Activated T-helper 1 cell treated with anti-CD3 and anti-CD28 coated beads, Interleukin-2, amount 50 U/mL, for 16 hours (primary cell): ENCODE measurements at places on chromosomes 4 and X.

GRCh38 chr4:152014280-152014679, 253.5 kb upstream of the GATB start:
- DNase-seq = peak; percentile 10

DNA sequence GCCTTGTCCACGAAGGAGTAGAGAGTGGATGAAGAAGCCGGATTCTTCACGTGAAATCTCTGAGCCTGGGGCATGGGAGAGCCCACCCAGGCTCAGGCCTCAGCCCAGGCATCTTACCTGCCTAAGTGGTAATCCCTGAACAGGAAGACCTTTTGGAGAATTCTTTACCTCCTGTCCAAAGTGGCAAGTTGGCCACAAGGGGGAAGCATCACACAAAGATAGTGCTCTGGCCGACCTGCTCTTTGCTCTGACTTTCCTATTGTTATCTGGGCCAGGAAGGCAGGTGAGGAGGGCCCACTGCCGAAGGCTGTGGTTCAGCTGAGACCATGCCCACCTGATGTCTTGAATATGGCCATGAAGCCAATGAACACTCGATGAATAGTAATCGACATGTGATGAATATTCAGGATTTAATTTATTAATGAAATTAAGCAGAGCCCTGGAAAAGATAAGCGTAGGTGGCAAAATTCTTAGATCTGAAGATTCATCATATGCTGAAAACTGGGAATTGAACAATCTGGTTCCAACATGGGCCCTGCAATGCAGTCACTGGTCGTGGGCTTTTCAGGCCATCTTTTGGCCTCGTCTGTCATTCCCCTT, 93.8 kb downstream of the PDGFRA start:
- DNase-seq = no peak

DNA sequence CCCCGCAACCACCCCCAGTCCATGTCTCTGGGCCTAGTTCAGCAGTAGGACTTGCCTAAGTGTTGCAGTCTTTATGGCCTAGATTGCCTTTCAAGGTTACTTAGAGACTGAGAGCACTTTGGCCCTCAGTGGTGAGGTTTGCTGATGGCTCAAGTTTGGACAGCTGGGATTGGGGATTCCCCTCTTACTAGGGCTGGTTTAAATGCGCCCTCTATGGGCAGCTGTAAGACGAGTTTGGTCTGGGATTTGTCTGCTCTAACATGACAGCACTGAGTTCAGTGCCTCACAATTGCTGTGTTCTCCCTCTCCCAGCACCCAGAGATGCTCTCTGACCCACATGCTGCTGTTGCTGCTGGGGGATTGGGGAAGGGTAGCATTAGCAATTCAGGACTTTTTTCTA, 23.1 kb downstream of the DACH2 start:
- no peak for DNase-seq

DNA sequence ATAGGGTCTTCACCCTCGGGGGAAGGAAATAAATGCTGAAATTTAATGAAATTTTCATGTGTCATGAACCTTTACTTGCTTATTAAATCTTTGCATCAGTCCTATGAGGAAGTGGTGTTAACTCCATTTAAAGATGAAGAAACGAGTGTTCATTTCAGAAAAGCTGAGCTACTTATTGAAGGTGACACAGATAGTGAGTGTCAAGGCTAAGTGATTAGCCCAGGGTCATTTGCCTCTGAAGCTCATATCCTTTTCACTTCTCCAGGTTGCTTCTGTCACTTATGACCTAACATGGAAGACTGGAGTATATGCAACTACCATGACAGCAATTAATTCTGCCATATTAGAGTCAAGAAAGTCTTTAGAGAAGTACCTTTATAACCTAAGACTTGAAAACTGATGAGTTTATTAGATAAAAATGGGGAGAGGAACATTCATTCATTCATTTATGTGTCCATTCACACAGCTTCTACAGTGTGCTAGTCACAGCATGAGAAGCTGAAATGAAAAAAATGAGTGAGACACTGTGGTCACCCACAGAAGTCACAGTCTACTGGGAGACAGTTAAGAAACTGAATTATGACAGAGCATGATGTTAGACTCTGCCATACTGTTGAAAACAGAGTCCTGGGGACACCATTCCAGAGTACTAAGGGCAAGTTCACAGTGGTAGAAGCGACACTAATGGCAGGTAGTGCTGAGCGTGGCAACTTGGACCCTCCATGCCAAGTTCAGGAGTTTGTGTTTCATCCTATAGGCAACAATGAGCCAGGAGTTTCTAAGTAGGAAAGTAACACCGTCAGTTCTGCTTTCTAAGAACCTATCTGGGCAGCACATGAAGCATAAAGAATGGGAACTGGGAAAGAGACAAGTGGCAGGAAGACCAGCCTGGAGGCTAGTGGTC, 21.3 kb downstream of the ALPK1 start:
- DNase-seq = no peak

DNA sequence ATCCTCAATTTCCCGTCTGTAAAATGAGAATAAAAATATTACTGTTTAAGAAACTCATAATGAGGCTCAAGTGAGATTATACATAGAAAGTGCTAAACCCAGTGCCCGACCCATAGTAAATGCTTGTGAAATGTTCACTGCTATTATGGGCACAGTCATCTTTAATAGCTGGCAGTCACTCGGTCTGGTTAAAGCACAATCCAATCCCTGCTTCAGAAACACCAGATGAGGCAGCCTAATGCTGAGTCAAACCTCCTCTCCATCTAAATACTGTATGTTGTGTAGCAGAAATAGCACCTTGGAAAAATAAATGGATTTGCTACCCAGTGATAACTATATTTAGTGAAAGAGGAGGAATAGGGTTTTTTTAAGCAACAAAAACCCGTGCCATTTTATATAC, 14.5 kb downstream of the EVC2 start:
- DNase-seq = no peak

GRCh38 chr4:40626183-40626990, 3.3 kb downstream of the RBM47 start:
- DNase-seq = no peak

DNA sequence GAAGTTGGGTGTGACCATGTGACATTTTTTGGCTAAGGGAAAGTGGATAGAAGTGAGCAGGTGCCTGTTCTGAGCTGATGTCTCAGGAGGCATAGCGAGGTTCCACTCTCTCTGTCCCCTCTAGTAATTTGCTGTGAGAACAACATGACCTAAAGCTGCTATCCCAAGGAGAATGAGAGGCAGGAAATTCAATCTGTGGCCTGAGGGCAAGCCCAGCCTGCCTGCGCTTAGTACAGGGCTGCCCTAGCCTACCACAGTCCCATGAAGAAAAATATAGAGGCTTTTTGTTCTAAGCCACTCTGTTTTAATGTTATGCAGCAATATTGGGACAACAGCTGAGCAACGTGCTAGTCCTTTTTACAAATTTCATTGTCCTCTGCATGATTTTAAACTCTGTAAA, 193.1 kb downstream of the LDB2 start:
- DNase-seq = no peak

- no peak for DNase-seq
Measured at GRCh38 chrX:9940421-9940820, 26.7 kb upstream of the CLDN34 start.

DNA sequence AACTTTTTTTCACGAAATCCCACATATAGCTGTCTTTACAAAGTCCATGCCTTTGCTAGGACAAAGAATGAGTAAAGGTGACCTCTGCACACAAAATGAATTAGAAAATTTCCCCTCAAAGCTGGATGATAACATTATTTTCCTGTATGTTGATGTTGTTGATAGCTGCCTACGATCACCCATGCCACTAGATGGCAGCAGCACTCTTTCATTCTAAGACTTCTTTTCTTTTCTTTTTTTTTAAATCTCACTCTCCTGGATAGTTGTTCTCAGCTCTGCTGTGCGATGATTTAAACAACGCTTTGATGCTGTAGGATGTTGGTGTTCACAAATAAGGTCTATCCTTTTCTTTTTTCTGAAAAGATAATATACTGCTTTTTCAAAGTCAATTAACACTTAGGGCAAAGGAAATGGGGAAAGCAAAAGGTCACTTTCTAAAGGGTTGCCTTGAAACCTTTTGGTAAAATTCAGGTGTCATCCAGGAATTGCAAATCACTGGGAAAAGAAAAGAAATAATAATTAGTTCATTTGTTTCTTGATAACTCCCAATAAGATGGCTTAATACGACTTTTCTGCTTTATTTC, 266.8 kb downstream of the C4orf33 start:
- DNase-seq = no peak

DNA sequence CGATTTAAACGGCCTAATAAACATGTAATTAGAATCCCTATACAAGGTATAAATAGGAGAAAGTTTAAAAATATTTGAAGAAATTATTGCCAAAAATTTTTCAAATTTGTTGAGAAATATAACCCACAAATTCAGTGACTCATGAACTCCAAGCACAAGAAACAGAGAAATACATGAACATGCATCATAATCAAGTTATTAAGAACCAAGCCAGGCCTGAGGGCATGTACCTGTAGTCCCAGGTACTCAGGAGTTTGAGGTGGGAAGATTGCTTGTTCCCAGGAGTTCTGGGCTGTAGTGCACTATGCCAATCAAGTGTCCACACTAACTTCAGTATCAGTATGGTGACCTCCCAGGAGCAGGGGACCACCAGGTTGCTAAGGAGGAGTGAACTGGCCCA, 341.9 kb downstream of the CAMK2D start:
- DNase-seq = no peak

GRCh38 chrX:122046226-122046625, 998.8 kb downstream of the GLUD2 start:
- DNase-seq = no peak

GRCh38 chr4:38958453-38959190, 73.6 kb downstream of the TMEM156 start:
- DNase-seq = no peak

GRCh38 chr4:140300271-140300970, 73.0 kb upstream of the SCOC start:
- no peak for DNase-seq

DNA sequence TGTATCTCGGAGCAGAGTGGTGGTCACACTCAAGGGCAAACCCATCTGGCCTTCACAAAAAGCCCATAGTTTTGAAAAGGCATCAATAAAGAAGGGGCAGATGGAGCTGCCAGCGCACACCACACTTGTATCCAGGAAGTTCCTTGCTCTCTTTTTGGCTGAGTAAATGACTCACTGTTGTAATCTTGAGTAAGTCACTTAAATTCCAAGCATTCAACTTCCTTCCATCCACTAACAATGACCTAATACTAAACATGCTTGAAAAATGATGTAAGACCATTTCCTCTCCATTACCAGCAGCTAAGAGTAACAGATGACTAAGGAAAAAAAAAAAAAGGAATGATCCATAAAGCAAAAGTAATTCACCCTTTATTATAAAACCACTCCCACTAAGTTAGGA, 32.4 kb upstream of the MYOZ2 start:
- DNase-seq = no peak

DNA sequence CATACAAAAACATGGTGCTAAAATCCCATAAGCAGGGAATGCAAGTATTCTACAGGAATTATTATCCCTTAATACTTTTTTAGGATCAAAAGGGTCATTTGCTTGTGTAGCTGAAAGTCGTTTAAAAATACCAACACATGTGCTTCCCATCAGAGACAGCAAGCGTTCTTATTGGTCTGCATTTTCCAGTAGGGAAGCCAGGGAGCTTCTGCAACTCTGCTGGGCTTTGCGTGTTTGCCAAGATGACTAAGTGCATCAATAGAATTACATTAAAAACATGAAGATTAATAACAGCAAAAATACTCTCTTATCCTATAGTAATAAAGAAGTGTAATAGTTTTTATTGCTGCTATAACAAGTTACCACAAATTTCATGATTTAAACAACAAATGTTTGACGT, 111.2 kb downstream of the QDPR start:
- DNase-seq = no peak

- no peak for DNase-seq
Measured at GRCh38 chr4:25096981-25097443, 63.2 kb downstream of the SEPSECS start.

DNA sequence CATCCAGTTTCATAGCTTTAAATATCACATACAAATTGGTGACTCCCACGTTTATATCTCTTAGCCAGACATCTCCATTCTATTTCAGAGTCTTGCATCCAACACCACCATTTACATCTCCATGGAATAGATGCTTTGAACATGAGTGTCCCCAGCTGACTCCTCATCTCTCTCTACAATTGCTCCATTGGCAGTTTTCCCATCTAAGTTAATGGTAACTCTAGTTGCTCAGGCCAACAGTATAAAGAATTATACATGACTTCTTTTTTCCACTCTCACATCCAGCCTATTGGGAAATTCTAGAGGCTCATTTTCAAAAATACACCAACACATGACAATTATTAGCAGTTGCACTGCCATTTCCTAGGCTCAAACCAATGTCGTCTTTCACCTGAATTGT, 388.2 kb downstream of the STIM2 start:
- DNase-seq = no peak

GRCh38 chr4:118173956-118174725, 139.9 kb downstream of the NDST3 start:
- no peak for DNase-seq

- no peak for DNase-seq
Measured at GRCh38 chrX:110825972-110826371, 30.4 kb upstream of the CHRDL1 start.

DNA sequence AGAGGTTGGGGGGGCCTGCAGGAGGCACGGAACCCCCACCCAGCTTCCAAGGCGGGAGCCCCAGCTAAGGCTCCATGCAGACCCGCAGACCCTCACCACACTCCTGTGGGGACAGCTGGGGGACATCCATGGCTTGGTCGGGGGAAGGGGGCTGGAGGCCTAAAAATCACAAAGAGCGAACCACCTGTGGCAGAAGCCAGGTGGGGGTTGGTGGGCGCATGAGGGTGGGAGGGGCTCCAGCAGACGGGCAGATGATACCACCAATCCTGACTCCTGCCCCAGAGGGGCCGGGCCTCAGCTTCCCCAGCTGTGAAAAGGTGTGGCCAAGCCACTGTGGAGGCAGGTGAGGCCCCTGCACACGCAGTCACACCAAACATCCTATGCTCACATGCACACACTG, 111.6 kb downstream of the FAM53A start:
- no peak for DNase-seq

DNA sequence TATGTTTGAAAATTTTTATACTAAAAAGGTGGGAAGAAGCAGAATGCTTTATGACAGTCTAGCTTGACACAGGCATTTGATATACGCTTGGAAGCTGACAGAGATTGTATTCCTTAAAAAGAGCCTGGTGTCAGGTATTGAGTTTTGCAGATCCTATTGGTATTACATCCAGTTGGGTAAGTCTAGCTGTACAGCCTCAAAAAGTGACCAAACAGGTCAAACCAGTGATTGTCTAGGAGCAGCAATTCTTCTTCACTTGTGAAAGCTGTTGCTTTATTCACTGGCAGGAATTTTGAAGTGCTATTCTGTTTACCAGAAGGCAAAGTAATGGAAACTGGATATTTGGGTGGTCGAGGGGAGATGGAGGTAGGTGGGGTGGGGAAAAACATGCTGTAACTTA, 77.5 kb downstream of the UCHL1 start:
- no peak for DNase-seq

- no peak for DNase-seq
Measured at GRCh38 chr4:124163401-124163800, 549.1 kb downstream of the ANKRD50 start.
